ENCODE measurements at places on chromosomes 4 and X.

GRCh38 chr4:7519638-7520376 lies 85.1 kb upstream of the PSAPL1 start:
- no peak for DNase-seq

DNA sequence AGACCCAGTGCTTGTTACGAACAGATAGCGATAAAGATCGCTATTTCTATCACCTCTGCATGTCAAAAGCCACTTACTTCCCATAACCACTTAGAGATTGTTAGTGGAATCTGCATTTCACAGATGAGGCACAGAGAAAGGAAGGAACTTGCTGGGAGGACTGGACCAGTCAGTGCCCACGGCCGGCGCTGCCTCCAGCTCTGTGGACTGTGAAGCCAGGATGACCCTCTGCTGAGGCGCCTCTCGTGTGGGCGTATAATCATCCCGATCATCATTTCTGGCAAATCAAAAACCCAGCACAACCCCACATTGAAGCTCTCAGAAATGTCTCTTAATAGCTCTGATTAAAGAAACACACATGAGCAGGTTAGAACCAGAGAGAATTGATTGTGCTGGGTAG lies 61.5 kb upstream of the ADRA2C start:
- no peak for DNase-seq

DNA sequence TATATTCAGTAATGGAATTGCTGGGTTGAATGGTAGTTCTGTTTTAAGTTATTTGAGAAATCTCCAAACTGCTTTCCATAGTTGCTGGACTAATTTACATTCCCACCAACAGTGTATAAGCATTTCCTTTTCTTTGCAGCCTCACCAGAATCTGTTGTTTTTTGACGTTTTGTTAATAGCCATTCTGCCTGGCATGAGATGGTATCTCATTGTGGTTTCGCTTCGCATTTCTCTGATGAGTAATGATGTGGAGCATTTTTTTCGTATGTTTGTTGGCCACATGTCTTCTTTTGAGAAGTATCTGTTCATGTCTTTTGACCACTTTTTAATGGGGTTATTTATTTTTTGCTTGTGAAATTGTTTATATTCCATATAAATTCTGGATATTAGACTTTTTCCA lies 13.6 kb upstream of the MAGED4B start:
- no peak for DNase-seq

GRCh38 chr4:74624351-74625151 lies 169.8 kb downstream of the BTC start:
- peak; percentile 33 for DNase-seq

DNA sequence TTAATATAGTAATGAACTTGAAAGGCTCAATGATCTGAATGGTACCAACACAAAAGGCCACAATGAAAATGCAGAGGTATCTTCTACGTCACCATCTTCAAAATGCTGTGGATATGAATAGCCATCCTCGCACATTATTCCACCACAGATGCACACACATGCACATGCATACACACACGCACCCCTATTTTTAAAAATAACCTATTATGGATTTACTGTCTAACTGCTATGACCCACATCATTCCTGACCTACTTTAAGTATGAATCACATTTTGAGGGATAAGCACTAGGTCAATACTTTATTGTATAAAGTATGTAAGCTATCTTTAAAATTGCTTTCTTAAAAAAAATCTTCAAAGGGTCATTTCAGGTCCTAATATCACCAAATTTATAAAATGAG lies 24.4 kb upstream of the CORIN start:
- DNase-seq, result peak; percentile 33

- no peak for DNase-seq
Observed at GRCh38 chr4:29278585-29278984, 1441.6 kb upstream of the PCDH7 start.

DNA sequence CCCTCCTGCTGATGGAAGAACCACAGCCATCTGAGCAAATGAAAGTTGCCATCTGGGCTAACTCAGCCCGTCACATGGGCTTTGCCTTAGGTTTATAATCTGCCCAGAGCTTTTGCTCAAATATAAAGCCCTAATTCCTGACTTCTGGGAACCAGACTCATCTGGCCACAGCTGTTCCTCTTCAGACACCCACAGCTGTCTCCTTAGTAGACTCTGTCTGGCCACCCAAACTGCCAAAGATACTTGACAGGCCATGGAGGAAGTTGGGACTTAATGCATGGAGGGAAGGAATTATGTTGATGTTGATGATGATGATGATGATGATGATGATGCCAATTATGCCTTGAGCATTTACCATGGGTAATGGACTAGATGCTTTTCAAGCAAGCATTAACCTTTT lies 8.0 kb downstream of the LGI2 start:
- DNase-seq, result no peak

GRCh38 chr4:173420324-173420752 lies 21.4 kb upstream of the SCRG1 start:
- peak; percentile 37 for DNase-seq

GRCh38 chr4:3240936-3241522 lies 7.9 kb upstream of the MSANTD1 start:
- no peak for DNase-seq

- no peak for DNase-seq
Observed at GRCh38 chrX:139518475-139518874, 12.1 kb upstream of the F9 start.

DNA sequence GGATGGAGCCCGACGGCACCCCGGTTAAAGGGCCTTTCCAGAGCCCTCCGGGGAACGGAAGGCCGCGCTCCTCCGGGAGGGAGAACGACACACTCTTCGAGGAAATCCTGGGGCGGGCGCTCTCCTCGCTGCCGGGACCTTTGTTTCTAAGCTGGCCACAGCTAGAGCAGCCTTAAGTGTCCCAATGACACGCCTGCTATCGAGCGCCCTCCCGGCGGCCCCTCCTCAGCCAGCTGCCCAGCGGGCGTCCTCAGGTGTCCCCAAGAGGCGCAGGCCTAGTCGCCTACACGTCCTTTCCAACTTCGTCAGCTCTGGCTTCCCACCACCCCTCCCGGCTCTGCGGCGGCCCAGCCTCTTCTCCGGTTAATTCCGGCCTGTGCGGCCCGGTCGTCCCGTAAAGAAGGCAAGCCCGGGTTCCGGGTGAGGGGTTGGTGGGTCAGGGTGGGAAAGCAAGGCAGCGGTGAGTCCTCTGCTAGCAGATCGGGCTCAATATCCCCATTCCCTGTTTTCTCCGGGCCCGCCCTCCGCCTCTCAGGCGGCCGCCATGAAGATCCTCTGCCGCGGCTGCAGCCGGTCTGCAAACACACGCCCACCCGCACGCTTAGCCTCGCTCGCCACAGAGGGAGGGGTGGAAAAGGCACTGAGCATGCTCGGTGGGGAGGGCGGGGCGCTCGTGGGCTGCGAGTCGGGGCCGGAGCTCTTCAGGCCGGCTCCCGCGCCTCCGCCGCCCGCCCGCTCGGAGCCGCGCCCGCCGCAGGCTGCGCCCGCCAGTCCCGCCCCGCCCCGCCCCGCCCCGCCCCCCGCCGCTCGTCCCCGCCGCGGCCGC lies at the start of gene RAP1GDS1:
TSS of gene RAP1GDS1 (plus strand) at position 806 of the 826 bp plus-strand sequence. CDS start 182 bp downstream, outside the sequence.
- DNase-seq, result peak; percentile 99

- no peak for DNase-seq
Observed at GRCh38 chr4:11407551-11407950, 21.1 kb downstream of the HS3ST1 start.

DNA sequence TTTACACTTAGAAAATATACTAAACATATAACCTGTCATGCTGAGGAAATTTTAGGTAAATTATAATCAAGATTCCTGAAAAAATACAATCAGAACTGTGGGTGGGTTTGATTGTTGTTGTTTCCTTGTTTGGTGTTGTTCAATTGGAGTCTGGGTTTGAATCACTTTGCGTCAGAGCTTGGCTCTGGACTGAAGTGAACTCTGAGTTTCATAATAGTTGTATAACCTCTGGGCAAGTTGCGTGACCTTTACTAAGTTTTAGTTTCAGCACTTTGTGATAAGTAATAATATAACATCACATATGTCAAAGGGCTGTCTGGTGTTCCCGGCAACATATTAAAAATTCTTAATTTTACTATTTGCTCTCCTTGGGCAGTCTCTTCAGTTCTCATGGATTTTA lies 758.1 kb downstream of the RAPGEF2 start:
- no peak for DNase-seq

GRCh38 chrX:38117485-38117884 lies 103.2 kb downstream of the SRPX start:
- no peak for DNase-seq

- DNase-seq, result no peak
Observed at GRCh38 chrX:77346859-77347258, 100.3 kb upstream of the FGF16 start.

- no peak for DNase-seq
Observed at GRCh38 chr4:108903464-108904221, 140.8 kb upstream of the ETNPPL start.

DNA sequence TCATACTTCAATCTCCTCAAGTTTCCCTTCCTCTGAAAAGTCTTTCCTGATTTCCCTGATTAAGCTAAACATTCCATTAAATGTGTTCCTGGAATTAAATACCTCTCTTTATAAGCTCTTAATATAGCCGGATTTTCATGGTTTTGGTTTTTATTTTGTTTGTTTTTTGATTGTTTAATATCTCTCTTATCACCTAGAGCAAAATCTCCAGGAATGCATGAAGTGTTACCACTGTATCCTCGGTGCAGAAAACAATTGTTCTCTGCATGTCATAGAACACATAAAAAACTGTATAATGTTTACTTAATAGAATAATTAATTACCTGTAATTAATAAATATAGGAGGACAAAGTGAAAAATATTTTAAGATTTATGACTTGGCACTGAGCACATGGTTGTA lies 86.2 kb downstream of the PCDH18 start:
- DNase-seq, result no peak

DNA sequence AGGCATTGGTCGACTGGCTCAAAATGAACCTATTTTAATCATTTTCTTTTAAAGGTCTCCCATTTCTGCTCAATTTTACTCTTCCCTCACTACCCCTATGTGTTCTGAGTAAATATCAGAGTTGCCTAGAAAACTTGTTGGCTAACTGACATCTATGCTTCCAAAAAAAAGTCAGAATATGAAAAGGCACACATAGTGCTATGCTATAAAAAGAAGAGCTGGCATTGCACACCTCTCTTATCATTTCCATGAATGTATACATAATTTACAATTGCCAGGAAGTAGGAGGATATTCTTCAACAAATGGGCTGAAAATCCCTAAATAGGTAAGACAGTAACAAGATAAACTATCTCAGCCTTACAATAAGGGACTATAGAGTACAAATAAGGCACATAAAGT lies 70.2 kb downstream of the FRYL start:
- no peak for DNase-seq

GRCh38 chrX:40148385-40149285 lies 50.9 kb upstream of the BCOR start:
- no peak for DNase-seq

- no peak for DNase-seq
Observed at GRCh38 chr4:167842487-167842886, 249.8 kb upstream of the ANXA10 start.

DNA sequence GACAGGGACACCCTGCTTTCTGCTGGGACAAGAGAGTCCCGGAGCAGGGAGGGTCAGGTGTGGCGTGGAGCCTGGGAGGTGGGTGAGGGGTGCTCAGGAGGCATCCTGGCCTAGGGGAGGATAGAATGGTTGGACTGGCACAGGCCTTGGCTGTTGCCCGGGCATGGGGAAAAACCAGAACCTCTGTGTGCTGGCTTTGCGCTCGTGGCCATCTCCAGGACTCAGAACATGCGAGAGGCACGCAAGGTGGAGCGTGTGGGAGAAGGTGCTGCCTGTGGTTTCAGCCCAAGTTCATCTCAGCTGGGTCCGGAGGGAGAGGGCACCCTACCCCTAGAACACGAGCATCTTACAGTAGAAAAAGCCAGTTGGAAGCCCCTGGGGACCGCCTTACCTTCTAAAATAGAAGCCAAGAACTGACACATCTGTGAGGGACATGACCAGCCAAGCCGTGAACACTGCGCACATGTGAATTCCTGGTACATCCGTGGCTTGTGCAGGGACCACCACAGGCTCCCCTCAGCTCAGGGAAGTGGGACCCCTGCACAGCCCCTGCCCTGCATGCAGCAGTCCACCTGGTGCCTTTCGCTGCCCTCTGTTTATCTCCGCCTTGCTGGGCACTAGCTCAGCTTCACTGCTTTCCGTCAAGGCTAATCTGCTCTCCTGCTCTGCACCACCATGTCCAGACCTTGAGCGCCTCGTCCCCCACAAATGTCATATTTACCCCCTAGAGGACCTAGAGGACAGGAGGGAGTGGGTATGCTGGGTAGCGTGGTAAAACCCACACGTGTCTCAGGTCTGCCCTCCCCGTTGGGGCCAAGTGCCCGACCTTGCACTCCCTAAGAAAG lies 13.5 kb downstream of the MSANTD1 start:
- no peak for DNase-seq

DNA sequence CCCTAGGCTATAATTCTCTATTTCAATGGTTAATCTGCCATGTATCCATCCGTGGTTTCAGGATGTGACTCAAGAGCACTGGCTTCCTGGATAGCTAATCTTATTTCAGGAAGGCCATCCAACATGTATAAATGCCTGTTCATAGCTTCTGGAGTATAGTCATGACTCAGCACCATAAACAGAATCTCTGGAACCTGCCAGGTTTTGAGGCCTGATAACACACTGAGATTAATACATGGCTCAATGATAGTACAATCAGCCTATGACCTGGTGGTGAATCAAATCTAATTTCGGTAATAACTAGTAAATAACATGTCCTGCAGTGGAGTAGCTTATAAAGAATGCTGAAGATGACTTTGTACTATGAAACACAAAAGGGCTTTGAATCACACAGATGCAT lies 5.7 kb upstream of the IL13RA2 start:
- peak; percentile 24 for DNase-seq

GRCh38 chrX:71622032-71622575 lies 3.8 kb upstream of the CXCR3 start:
- no peak for DNase-seq

GRCh38 chrX:10615931-10616774 lies 4.2 kb downstream of the MID1 start:
- peak; percentile 24 for DNase-seq

- DNase-seq, result peak; percentile 28
Observed at GRCh38 chrX:107700317-107700774, 72.0 kb downstream of the PRPS1 start.

GRCh38 chr4:153205757-153206156 lies 1.5 kb downstream of the TRIM2 start:
- DNase-seq, result no peak

DNA sequence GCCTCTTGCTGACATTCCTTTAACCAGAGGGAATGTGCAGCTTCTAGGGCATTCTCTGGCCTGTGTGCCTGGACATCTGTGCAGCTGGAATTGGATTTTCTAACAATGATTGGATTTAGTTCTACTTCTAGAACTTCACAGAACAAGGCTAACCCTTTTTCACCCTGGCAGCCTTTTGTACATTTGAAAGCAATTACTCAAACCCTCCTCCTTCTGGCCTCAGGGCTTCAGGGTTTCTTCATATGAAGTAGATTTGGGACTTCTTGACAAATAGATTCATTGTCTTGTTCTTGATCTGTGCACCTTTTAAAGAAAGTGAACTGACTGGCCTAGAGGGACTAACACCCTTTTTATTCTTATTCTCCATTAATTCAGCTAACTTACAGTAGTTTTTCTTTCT lies 30.1 kb downstream of the SPATA18 start:
- DNase-seq, result no peak
